ENCODE measurements at places on chromosomes 5 and 9.

DNA sequence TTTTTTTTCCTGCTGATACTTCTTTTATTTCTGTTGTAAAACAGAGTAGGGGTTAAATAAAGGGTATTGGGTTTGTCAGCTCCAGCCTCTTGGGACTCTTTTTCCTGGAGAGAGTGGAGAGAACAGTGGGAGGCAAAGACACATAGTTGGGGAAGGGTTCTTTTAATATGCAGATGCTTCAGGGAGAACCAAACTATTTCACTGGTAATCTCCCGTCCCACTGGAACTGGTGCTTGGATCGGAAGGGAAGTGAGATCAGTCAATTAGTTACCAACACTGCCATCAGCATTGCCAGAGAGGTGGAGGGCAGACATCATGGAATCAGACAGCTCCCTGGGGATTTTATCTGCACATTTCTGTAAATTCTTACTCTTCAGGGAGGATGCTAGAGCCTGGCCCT lies 47.6 kb upstream of the ELOVL7 start:
- DNase-seq, result no peak

GRCh38 chr5:158925314-158925713 lies 174.4 kb downstream of the EBF1 start:
- no peak for DNase-seq

DNA sequence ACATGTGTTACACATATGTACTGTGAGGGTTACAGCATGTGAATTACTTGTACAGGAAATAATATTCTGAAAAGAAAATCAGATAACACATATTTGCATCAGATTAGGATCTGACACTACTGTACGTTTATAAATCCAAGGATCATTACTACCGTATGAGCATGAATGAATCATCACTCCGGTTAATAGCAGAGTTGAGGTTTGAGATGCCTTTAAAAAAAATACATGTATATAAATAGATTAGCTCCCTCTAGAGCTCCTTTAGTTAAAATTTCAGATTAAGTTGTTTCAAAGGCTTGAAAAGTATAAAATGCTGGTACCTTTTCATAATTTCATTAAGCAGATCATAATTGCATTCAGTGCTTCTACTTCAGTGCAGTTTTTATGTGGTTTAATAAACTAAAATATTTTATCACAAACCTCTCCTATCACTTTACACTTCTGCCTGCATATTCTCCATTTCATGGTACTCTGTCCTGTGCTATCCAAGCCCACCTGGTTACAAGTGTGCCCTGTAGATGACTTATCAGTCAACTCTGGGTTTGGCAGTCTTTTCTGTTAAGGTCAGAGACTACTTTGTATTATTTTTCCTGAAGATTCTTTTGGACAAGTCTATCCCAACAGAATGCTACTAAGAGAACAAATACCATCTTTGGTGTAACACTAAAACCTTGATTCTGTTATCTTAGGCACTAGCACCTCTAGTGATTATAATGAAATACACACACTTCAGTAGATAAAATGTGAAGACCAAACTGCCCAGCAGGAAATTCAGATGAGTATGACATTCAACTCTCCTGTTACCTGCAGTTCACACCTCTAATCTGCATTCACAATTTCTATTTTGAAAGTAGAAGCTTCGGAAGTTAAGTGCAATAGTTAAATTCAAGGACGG lies 48.0 kb upstream of the POU5F2 start:
- DNase-seq, result no peak

- DNase-seq, result no peak
These were observed 31.0 kb upstream of the IER5L start for GRCh38 chr9:129209109-129209508.

GRCh38 chr5:999032-999501 lies 9.5 kb upstream of the NKD2 start:
- no peak for DNase-seq

DNA sequence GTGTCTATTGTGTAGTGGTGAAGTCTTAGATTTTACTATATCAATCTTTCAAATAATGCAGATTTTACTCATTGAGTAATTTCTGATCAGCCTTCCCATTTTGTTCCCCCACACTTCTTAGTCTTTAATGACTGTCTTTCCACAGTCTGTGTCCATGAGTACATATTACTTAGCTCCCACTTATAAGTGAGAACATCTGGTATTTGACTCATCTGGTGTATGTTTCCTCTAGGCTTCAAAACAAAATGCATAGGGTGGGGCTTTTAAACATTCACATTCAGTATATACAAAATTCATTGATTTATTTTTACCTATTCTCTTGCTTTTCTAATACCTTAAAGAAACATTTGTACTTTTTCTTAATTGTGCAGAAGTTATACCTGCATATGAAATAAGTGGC lies 513.0 kb downstream of the MTRR start:
- no peak for DNase-seq

DNA sequence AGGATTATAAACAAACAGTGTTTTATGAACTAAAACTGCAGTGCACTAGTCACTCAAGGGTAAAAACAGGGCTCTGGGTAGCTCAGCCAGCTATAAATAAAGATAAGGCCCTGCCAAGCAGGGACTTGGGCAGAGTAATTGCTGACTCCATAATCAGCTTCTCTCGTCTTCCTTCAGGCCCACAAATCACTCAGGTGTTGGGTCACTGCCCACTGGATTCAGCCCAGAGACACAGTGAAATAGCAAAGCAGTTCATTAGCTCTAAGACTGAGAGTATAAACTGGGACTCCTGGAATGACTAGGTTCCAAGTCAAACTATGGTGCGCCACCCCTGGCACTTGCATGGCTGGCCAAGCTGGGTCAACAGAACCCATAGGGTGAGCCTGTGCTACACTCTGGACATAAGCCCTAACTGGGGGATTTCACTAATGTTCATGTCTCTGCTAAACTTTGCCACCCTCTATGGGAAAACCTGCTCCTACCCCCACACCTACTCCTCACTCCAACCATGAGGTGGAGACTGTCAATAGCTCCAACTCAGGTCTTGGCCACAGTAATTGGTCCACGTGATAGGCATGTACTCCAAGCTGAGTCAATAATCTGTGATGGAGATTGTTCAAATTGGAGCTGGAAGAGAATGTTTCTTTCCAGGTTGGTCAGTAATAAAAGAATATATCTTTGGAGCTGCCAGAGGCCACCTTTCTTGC lies 158.5 kb downstream of the SLIT3 start:
- no peak for DNase-seq

All from neuronal stem cell (in vitro differentiated cells).